IPS DF 19.7 (cell line): ENCODE measurements at places on chromosomes 5 and 9.

- no peak for DNase-seq
Observed at GRCh38 chr5:140007311-140007710, 35.8 kb downstream of the NRG2 start.

GRCh38 chr9:93653760-93654159 is 77.4 kb downstream of the PHF2 start:
- DNase-seq, result no peak

- no peak for DNase-seq
Observed at GRCh38 chr9:129080298-129080600, 662 bp upstream of the DOLPP1 start.

- no peak for DNase-seq
Observed at GRCh38 chr9:112848316-112849151, 42.1 kb downstream of the SLC46A2 start.

GRCh38 chr9:71783120-71783523 is 14.8 kb upstream of the CEMIP2 start:
- no peak for DNase-seq

DNA sequence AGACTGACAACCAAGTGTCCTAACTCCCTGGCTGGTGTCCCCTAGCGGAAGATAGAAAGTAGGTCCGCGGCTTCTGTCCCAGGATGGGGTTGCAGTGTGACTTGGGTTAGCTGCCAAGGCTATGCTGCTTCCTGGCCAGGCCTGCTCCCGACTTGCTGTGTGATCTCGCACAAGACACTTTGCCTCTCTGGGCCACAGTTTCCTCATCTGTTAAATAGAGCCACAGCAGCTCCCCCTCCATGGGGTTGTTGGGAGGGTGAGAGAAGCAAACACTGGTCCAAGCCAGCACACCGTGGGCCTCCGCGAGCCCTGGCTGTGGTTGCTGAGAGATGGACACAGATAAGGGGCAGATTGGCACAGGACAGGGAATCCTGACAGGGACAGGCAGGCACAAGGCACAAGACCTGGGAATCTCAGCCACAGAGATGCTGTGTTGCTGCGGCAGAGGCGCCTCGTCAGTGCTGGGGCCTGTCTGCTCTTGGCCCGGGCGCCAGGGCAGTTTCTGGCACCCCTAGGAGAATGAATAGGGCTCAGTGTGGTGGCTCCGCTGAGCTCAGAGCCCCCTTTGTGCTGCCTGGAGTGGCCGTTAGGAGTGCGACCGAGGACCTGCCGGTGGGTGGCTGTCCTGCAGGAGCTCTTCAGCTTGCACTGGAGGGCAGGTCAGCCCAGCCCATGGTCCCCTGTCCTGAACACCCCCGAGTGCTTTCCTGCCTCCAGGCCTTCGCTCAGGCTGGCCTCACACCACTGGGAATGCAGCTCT is 1.8 kb upstream of the SH2D3C start:
- DNase-seq, result no peak

DNA sequence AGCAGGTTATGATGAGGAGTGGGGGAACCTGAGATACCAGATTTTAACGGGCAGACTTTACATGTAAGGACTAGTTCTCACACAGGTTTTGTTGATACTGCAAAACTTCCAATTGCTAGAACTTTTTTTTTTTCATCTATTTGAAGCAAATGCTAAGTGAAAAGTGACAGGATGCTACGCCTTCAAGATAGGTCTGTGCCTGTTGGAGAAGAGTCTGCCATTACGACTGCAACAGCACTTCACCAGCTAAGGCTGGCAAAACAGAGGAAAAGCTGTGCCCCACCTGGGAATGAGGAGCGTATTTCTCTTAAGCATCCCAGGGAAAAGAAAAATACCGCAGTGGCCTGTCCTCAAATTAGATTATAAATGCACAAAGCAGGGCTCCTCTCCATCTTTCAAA is 102.0 kb upstream of the CDH6 start:
- DNase-seq, result no peak

DNA sequence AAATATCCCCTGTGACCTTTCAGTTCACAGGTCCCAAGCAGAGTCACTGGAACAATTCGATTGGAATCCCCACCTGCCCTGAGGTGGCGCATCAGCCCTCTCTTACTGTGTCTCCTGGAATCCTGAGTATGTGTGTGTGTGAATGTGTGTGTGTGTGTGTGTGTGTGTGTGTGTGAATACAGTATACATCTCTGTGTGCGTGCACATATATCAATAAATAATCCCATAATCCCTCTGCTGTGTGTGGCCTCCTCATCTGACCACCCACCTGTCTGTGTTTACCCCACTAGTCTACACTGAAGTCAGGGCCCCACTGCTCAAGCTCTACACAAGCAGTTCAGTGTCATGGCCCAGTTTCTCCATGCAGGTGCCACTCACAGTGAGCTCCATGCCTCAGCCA is 187.4 kb downstream of the ERCC6L2 start:
- no peak for DNase-seq

DNA sequence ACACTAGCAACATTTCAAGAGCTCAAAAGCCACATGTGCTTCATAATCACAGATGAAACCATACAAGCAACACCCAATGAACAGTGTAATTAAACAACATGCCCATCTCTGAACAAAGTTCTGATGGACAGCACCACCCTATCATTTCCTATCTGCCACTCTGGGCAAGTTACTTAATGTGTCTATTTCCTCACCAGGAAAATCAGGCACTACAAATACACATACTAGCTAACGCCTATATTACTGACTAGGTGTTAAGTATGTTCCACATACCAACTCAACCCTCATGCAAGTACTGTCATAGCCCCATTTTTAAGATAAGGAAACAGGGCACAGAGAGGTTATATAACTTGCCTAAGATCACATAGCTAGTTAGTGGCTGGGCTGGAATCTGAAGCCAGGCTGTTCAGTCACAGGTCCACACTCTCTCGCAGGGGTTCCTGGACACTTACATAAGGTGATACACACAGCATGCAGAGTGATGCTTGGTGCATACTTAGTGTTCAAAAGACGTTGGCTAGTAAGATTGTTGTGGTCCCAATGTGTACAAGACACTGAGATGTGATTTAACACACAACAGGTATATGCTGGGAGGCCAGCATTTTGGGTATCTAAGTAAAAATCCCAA is 24.2 kb downstream of the CORO2A start:
- no peak for DNase-seq

DNA sequence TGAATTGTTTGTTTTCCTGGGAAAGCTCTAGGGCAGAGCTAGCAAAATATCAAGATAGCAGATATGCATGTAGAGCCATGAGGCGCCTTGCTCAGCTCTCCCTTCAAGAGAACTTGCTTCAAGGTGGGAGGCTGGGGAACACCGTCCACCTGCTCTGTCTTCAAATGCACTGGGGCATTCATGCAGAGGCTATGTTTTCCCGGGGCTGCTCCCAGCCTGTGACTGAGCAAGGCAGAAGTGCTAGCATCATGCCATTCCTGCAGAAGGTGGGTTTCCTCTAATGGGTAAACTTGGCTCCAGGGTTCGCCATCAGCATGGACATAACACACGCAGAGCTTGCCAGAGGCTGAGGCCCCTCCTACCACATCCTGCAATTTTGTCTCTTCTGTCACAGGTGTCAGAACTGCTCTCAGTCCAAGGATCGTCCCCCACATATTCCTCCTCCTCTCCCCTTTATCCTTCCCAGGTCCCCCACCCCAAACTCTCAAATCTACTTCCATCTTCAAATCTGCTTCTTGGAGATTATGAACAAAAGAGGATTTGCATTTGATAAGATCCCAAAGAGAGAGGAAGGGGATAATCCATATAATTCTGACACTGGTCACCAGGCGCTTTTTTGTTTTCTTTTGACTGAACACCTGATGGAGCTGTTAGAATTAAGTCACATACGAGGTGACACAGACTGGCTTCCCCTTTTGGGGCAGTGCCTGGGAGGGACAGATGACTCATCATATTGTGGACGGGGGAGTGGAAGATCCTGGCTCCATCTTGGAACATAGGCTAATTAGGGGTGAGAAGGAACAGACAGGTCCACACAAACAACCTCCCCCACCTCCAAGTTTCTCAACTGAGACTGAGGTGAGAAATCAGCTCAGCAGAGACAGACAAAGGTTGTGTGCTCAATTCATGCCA is 85.0 kb upstream of the TAF11L2 start:
- DNase-seq, result no peak

GRCh38 chr5:3818624-3819023 is 223.0 kb downstream of the IRX1 start:
- no peak for DNase-seq

- DNase-seq, result no peak
Observed at GRCh38 chr5:15371184-15371583, 128.8 kb upstream of the FBXL7 start.

DNA sequence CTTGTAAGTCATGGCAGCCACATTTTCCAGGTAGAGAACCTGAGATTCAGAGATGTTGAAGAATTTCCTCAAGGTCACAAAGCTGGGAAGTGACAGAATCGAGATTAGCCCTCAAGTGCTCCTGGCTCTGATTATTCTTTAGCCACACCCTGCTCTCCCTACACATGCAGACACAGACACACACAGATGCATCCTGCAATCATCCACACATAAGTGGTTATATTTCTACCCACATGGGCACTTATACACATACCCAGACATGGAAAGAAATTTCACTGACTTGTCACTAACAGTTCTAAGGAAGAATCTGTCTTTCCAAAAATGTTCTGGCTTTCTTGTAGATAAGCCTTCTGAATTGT is 32.2 kb upstream of the GALNT10 start:
- no peak for DNase-seq

DNA sequence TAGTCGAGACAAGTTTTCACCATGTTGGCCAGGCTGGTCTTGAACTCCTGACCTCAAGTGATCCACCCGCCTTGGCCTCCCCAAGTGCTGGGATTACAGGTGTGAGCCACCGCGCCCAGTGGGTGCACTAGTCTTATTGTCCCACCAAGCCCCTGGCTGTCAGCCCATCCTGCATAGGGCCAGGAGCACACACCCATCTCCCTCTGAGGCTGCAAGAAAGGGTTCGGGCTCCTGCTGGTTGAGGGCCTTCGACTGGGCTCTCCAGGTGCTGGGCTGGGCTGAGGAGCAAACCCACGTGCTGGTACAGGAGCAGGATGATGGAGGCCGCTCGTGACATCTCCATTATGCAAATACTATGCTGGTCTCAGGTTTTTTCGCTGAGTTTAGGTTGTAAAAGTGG is 25.1 kb upstream of the RNF130 start:
- no peak for DNase-seq

- no peak for DNase-seq
Observed at GRCh38 chr5:142784401-142784955, 14.3 kb downstream of the ARHGAP26 start.

GRCh38 chr5:83434946-83435345 is 36.6 kb upstream of the VCAN start:
- DNase-seq, result no peak

GRCh38 chr5:66498791-66499207 is 97.4 kb upstream of the MAST4 start:
- DNase-seq, result no peak

DNA sequence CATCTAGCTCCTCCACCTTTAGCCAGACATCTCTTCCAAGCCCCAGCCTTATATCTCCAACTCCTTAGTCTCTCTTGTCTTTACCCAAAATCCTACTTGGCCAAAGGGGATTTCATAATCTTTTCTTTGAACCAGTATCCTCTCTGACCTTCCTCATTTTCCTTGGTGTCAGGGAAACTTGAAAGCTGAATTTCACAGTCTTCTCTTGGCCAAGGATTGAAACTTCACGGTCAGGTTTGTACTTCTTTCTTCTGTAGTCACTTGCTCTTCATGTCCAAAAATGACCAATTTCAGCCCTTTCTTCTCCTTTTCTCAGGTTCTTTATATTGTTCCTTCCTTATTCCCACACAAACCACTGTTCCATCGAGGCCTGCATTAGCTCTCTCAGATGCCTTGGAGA is 473.7 kb upstream of the KLF4 start:
- no peak for DNase-seq

- DNase-seq, result no peak
Observed at GRCh38 chr9:8883321-8883720, 1083.7 kb upstream of the DMAC1 start.

DNA sequence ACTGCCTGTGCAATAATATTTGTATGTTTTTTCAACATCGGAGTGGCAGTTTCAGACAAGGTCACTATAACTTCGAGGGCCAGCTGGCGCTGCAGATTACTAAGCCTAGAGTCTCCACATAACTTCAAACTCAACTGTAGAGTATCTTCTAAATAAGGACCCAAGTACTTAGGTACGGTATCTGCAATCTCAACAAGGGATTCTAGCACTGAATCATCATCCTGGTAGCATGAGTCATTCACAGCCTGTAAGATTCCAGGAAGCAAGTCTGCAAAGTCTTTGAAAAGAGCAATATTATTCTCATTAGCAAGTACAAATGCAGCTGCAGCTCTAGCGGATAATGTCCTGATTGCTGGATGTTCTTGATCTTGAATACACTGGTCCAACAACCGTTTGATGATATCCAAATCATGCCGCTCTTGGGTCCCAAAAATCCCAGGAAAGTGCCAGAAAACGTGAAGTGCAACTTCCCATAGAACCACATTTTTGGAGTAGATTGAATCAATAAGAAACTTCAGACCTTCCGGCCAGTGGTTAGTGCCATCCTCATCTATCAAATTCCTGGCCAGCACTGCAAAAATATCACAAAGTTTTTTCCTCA is 654 bp downstream of the RANBP6 start:
- no peak for DNase-seq

- no peak for DNase-seq
Observed at GRCh38 chr9:84759300-84759750, 89.8 kb downstream of the NTRK2 start.

GRCh38 chr5:85602843-85603242 is 1014.9 kb upstream of the COX7C start:
- DNase-seq, result no peak

GRCh38 chr9:13281356-13282016 is 2.0 kb upstream of the MPDZ start:
- no peak for DNase-seq

DNA sequence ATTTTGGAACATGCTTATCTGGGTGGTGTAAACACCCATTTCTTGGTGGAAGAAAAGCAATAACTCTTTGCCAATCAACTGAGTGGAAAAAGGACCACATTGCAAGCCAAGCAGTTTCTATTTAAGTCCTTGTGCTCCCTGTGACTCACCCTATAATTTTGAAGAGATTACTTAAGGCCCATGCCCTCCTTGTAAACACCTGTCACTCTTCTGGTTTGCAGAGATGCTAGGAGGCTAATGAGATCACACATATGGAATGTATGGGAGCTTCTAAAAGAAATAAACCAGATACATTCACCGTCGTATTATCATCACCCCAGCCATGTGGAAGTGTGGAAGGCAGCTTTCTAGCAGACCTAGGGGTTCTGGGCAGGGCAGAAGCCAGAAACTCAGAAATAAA is 337.1 kb downstream of the GADD45G start:
- DNase-seq, result no peak
